ENCODE measurements at places on chromosomes 1 and 21.

GRCh38 chr1:208604295-208604694, 360.1 kb upstream of the PLXNA2 start:
- no peak for DNase-seq

DNA sequence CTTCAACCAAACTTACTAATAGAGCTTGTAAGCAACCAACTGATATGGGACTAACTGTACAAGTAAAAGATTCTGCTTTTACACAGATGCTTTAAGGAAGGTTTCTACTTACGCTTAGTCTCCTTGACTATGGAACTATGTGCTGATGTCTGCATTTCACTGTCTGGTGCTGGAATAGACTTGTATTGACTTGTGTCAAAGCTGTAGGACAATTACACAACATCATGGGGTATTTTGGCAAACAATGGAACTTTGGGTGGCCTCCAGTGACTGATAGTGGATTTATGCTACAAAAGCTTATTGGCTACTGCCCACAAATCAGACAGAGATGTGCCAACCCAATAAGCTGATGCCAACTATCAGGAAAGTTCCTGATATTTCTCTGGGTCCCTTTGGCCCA, 10.6 kb downstream of the CBR1 start:
- DNase-seq: no peak

GRCh38 chr1:109356915-109357314, 40.8 kb downstream of the SORT1 start:
- no peak for DNase-seq

- no peak for DNase-seq
These were observed 453 bp upstream of the TTLL10 start for GRCh38 chr1:1173061-1173792.

DNA sequence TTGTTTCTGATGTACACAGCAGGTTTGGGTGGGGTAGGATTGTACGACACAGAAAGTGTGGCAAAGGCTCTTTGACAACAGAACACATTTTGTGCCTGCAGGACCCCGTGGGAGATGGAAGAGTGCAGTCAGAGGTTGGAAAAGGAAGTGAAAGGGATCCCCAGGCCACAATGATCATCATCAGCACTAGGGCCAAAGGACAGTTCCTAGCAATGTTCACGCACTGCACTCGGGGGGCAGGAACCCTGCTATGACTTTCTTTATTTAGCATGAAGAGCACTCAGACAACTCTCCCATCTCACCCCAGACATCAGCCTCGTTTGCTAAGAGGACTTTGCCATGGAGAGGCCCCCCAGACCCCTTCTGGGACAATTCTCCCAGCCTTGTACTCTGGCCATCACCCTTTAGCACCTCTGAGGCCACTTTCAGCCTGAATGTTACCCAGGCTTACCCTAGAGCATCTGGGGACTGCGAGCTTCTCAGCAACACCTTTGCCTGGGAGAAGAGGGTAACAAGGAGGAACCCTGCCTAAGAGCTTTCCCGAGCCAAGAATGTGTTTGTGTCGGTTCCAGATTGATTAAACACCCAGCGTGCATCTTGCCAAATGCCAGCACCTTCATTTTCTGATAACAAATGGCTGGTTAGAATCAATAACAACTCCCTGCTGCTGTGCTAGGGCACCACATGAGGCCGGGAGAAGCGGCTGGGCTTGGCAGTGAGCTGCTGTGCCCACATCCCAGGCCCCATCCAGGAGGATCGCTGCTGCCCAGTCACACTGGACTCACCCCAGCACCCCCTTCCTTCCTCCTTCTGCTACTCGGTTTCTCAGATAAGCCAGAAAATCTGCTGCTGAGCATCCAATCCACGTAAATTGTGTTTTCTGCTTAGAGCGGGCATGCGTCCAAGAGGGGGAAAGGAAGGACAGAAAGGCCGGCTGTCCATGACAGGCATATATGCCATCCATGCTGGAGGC, 633.1 kb downstream of the AJAP1 start:
- no peak for DNase-seq

DNA sequence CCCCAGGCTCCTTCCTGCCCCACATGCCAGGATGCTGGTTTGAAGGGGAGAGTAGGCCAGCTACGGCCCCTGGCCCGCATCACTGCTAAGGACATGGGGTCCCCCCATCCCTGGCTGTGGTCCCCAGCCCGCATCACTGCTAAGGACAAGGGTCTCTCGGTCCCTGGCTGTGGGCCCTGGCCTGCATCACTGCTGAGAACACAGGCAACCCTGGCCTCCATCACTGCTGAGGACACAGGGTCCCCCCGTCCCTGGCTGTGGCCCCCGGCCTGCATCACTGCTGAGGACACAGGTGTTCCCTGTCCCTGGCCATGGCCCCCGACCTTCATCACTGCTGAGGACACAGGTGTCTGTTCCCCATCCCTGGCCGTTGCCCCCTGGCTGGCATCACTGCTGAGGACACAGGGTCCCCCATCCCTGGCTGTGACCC, 448 bp upstream of the OBSCN start:
- no peak for DNase-seq

GRCh38 chr1:226572325-226572726, 23.8 kb downstream of the STUM start:
- DNase-seq: no peak
